Left lung (tissue), 14 donors: ENCODE measurements at places on chromosomes 12 and 14. TPM values are rescaled to one million over a fixed set of nuclear protein-coding genes. Genes with fewer than 3 reads are reported as not detected.

GRCh38 chr12:54935235-54935951 lies 49.2 kb downstream of the TESPA1 start:
- no peak for DNase-seq

- no peak for DNase-seq
These were observed at the start of gene CLEC6A for GRCh38 chr12:8455727-8456360. Gene CLEC6A, plus strand, starts transcription at chr12:8455962. Its CDS starts 150 bp downstream, at chr12:8456112.

MAP1LC3B2 gene
- polyA plus RNA-seq: 4.8 TPM

- no peak for DNase-seq
These were observed 2.4 kb upstream of the GPR65 start for GRCh38 chr14:88002421-88003075.

FGF6 gene
- polyA plus RNA-seq: not detected

ADAM21 gene
- 0.82 TPM for polyA plus RNA-seq

DNA sequence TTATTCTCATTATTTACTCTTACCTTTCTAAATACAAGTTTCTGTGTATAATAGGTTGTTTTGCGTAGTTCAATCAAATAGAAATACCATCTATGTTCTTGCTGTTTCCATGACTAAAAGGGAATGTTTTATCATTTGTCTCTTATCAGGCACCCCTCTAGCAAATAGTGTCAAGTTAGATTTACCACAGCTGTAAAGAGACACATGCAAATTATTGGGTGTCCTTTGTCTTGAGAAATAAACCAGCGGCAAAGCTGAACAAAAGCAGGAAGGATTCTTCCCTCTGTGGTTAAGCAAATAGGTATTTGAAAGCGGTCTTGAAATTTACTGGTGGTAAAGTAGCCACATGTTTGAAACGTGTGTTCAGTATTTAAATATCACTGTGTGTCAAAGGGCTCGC lies 405.9 kb downstream of the TMTC2 start:
- no peak for DNase-seq

DPPA3 gene
- polyA plus RNA-seq: not detected

TBX3 gene
- polyA plus RNA-seq: 109 TPM

DNA sequence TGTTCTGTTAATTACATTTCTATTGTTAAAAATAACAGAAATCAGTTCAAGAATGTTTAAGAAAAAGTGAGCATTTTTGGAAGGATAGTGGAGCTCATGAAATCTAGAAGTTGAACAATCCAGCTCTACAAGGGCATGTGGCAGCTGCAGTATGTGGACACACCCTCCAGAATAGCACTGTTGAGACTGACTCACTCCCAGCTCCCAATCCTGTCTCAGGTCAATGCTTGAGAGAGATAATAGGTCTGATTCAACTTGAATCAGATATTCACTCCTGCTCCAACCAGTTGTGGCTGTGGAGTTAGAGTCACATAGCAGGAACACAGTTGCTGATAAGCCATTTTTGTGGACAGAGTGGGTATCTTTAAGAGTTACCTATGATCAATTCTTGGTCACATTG lies 113.0 kb upstream of the NTF3 start:
- DNase-seq: no peak

LMNTD1 gene
- polyA plus RNA-seq: 0.35 TPM

CRIP1 gene
- 135 TPM for polyA plus RNA-seq

- no peak for DNase-seq
These were observed 9.6 kb downstream of the APOBEC1 start for GRCh38 chr12:7656121-7656520.

GRCh38 chr12:23204933-23205778 lies 580.2 kb downstream of the ETNK1 start:
- no peak for DNase-seq

DNA sequence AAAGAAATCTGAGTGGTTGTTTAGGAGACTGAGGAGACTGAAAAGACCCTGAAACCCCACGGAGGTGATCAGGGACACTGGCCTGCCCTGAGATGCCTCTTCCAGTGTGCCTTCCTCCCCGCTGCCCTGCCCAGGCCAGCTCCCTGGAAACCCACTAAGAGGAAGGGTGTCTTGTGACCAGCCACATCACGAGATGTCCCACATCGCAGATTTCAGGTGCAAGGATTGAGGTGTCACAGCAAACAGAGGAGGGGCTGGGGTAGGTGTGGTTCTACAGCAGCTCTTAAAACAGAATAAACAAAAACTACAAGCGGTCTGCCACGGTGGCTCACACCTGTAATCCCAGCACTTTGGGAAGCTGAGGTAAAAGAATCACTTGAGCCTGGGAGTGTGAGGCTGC lies 184.3 kb upstream of the C14orf180 start:
- DNase-seq: no peak

DNA sequence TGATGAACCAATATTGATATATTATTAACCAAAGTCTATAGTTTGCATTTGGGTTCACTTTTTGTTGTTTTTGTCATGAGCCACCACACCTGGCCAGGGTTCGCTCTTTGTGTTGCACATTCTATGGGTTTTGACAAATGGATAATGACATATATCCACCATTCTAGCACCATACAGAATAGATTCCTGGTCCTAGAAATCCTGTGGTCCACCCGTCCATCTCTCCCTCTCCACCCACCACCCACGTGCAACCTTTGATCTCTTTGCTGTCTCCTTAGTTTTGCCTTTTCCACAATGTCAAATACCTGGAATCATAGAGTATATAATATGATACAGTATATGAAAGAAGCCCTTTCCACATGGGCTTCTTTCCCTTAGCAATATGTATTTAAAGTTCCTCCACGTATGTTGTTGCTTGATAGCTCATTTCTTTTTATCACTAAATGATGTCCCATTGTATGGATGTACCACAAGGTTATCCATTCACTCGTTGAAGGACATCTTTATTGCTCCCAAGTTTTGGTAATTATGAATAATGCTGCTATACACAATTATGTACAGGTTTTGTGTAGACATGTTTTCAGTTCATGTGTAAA lies 7.4 kb downstream of the RPL6 start:
- no peak for DNase-seq

DNA sequence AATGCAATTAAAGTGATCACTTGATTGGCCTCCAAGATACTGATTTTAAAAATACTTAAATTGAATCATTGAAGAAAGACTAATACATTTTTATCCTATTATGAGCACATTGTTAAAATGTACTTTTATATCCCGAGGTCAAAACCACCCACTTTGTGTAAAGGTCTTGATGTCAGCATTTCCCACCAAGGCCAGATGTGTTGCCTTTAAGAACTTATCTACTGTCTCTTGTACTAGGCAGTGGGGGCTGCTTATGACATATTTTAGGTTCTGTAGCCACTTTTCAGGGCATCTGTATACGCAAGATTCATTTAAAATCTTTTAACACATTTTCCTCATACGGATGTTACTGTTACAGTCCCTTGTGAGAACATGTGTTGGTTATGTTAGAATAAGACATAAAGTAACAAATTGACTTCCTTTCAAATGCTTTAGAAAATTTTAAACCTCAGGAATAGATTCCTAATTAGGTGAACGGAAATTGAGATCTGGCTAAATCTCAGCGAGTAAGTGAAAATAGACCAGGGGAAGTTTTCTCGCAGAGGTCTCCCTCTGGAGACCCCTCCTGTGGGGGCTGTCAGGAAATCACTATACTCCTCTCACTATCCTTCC lies 456.2 kb downstream of the ADAMTS20 start:
- no peak for DNase-seq

CIDEB gene
- 14.5 TPM for polyA plus RNA-seq

DNA sequence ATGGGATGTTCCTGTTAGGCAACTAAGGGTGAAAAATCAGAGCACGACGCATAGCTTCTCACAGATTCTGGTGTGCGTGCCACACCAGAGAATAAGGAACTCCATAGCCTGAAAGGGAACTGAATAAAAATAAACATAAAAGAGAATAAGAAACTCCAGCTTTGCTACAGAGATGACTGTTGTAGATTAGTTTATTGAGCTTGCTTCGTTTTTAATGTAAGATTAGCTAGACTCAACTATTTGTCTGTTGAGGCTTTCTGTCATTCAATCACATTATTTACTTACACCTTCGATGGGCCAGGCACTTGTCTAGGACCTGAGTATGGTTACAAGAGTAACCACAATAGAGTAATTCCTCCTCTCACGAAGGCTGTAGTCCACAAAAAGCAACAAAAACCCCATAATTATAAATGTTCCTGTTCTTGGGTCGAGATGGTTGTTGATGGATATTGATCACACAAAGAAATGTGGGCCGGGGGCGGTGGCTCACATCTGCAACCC lies 807 bp upstream of the ZCCHC8 start:
- DNase-seq: no peak

NTN4 gene
- polyA plus RNA-seq: 23.5 TPM

CAPS2 gene
- polyA plus RNA-seq: 5.3 TPM

DNA sequence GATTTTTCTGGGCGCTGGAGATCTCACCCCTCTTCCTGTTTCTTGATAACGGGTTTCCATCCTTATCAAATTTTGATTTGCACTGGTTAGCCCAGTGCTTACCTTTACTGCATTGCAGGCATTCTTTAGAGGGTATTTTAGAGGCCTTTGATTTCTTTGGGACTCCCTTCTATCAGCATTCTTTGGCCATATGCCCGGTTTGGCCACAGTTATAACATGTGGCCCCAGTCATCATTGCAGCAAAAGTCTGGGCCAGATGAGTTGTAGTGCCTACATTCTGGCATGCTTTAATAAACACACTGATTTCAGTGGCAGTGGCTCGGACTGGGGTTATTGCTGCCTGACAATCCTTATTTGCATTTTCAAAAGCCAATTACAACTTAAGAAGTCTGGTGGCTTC lies 82.3 kb downstream of the KCNMB4 start:
- DNase-seq: no peak

AQP6 gene
- polyA plus RNA-seq: 0.56 TPM

GRCh38 chr12:114163771-114164170 lies 197.6 kb upstream of the RBM19 start:
- no peak for DNase-seq

LRTM2 gene
- polyA plus RNA-seq: not detected

HSP90B1 gene
- polyA plus RNA-seq: 679 TPM

DNA sequence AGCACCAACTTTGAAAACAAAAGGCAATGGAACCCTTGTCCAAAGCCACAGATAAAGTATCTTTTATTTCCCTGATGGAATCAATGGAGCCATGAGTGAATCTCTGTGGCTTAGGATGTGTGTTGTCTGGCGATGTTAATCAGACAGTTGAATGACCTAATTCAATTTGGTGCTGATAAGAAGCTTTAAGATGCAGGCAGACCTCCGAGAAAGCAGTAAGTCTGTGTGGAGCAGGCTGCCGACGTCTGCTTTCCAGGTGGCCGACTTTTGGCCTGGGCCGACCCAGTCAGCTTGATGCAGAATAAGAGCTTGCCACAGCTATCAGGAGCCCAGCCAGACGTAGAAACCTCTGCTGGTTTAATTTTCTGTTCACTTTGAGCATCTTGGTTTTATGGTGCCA lies 21.1 kb upstream of the TMEM132C start:
- no peak for DNase-seq

CINP gene
- polyA plus RNA-seq: 36.2 TPM

- no peak for DNase-seq
These were observed 202.8 kb upstream of the PELI2 start for GRCh38 chr14:55915456-55915855.

GSG1 gene
- polyA plus RNA-seq: 0.58 TPM

NPFF gene
- 1.1 TPM for polyA plus RNA-seq

PHETA1 gene
- polyA plus RNA-seq: 12.8 TPM

GRCh38 chr12:111798182-111798581 lies 31.4 kb downstream of the ALDH2 start:
- DNase-seq: no peak

ADCY4 gene
- 25.8 TPM for polyA plus RNA-seq

NDUFA9 gene
- polyA plus RNA-seq: 82.3 TPM

GRCh38 chr12:80707830-80708258 lies 410 bp downstream of the MYF6 start:
- no peak for DNase-seq

FAM186B gene
- polyA plus RNA-seq: 3.0 TPM

CIROP gene
- polyA plus RNA-seq: not detected

GRCh38 chr12:12976366-12976765 lies 23.7 kb downstream of the HEBP1 start:
- DNase-seq: no peak

DNA sequence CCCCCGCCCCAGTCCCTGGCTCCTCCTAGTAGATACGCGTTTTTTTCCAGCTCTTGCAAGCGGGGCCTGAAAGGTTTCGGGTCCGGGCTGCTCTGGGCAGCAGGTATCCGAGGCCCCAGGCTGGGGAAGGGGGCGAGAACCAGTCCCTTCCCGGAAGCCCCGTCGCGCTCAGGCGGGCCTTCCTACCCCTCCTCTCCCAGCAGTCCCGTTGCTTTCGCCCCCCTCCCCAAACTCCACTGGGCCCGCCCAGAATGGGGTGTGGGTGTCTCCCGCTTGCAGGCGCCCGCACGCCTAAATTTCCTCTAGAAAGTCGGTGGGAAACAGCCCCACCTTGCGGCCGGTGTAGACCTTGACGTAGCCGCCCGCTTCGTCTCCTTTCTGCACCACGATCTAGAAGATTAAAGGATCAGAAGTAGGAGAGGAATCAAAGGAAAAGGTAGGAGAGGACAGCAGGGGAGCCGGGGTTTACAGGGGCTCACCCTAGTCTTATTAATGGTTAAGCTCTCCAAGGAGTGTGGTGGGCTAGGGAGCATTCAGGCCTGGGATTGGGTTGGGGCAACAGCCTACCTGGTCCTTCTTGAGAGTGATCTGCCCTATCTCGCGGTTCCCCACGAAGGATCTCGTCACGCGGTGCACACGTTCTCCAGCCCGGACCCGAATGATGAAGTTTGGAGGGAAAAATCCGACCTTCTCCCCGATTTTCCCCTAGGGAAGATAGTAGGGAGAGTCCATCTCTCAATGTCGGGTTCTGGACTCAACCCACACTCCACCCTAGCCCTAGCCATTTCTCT lies 7.3 kb downstream of the STAC3 start:
- no peak for DNase-seq

KRT85 gene
- not detected for polyA plus RNA-seq

RNU4-1 gene
- polyA plus RNA-seq: not detected

- DNase-seq: no peak
These were observed 395.0 kb downstream of the ZFP36L1 start for GRCh38 chr14:68397822-68398221.

DNA sequence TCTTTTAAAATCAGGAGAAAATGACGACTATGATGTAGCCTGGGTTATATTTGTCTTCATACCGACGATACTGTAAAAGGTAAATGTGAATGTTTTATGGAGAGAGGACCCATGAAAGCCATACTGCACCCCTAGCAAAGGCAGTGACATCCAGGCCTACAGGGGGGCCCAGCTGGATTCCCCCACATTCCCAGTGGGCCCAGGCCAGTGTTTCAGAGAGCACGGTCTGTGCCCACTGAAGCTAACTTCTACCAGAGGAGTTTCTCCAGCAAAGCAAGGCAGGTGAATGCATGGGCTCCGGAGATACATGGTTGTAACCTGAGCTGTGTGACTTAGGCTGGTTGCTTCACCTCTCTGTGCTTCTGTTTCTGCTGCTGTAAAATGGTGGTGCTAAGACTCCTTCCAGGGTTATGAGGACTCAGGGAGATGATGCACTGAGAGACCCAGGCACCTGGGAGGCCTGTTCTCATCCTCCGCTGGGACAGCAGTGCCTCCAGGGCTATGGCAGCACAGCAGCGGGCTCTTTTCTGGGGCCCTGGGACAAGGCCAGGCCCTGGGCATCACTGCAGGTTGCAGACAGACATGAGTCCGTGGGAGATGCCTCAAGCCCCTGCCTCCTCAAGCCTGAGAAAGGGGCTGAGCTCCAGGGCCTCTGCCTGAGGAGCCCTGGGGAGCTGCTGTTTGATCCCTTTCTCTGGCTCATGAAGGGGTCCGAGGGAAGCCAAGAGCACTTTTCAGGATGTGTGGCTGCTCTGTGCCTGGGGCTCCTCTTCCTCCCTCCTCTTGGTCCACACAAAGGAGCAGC lies 73.7 kb downstream of the SERPINA3 start:
- DNase-seq: no peak

KRT83 gene
- polyA plus RNA-seq: not detected
